CD4-positive, alpha-beta T cell treated with Interleukin-2 at 100 ng/mL for 4 hours (primary cell): ENCODE measurements at places on chromosomes 6 and 20.

DNA sequence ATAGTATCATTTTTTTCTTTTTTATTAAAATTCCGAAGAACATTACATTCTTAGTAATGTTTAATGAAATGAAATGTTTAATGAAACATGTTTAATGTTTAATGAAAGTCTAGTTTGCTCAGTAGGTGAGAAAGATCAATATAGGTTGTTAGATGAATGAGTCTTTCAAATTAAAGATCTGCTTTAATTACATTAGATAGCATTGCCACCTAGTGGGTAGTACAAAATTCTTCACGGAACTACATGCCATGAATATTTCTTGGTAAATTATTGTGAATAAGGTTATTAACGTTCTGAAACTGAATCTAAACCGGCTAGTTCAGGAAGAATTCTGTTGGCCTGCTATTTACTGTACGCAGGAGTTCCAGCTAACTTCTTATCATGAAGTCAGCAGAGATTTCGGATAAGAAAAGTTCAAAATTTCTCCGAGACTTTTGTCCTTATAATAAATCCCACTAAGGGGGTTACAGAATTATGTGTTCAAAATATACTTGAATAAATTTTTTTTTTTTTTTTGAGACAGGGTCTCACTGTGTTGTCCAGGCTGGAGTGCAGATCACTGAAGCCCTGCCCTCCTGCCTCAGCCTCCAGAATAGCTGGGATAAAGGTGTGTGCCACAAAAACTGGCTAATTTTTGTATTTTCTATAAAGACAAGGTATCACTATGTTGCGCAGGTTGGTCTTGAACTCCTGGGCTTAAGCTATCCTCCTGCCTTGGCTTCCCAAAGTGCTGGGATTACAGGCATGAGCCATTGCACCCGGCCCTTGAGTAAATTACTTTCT, 7.9 kb upstream of the GMNN start:
- DNase-seq, result peak; percentile 48

DNA sequence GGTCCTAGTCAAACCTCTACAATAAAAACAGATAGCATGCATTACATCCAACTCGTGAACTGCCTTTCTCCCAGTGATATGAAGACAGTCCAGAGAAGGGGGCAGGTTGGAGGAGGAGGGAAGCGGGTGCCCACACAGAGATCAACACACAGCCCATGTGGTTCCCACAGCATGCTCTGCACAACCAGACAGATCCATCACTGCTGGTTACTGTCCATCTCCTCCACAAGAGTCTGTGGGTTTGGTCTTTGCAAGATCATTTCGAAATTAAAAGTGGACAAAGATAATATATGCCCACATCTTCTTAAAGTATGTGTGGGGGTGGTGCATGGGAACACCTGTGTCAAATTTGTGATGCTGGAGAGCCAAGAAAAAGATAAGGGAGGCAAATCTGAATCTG, 215.5 kb downstream of the GMDS start:
- no peak for DNase-seq

- DNase-seq, result no peak
Measured at GRCh38 chr6:168096271-168096764, 17.3 kb upstream of the FRMD1 start.

DNA sequence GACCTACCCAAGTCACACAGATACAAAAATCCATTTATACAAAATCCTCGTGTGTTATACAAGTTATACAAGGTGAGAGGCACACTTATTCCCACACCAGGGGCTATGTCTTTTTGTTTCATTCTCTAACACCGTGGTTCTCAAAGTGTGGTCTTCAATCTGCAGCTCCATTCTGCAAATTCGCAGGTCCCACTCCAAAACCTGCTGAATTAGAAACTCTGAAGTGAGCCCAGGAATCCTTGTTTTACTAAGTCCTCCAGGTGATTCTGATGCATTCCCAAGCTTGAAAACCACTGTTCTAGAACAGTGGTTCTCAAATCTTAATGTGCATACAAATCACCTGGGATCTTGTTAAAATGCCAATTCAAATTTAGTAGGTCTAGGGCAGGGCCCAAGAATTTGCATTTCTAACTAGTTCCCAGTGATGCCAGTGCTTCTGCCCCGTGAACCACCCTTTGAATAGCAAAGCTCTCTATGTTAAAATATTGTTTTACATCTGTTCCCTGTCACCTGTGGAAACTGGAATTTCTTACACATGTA, 35.1 kb downstream of the LRFN2 start:
- no peak for DNase-seq

DNA sequence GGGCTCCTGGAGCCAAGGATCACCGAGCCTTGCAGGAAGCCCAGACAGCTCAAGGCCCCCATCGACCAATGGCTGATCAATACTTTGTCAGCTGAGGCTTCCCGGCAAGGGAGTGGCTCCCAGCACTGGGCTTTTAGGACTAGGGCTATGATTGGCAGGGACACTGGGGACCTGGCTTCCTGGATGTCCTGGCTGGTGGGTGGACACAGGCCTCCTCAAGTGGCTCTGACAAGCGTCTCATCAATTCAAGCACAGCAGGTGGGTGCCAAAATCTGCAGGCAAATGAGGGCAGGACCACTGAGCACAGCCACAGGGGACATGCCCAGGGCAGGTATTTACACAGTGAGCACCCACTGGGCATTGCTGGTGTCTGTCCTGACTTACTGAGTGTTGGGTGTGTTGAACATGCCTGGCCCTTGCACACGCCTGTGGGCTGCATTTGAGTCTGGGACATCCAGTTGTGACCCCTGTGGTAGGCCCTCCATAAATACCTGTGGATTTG, 420.1 kb upstream of the SULF2 start:
- DNase-seq, result no peak

DNA sequence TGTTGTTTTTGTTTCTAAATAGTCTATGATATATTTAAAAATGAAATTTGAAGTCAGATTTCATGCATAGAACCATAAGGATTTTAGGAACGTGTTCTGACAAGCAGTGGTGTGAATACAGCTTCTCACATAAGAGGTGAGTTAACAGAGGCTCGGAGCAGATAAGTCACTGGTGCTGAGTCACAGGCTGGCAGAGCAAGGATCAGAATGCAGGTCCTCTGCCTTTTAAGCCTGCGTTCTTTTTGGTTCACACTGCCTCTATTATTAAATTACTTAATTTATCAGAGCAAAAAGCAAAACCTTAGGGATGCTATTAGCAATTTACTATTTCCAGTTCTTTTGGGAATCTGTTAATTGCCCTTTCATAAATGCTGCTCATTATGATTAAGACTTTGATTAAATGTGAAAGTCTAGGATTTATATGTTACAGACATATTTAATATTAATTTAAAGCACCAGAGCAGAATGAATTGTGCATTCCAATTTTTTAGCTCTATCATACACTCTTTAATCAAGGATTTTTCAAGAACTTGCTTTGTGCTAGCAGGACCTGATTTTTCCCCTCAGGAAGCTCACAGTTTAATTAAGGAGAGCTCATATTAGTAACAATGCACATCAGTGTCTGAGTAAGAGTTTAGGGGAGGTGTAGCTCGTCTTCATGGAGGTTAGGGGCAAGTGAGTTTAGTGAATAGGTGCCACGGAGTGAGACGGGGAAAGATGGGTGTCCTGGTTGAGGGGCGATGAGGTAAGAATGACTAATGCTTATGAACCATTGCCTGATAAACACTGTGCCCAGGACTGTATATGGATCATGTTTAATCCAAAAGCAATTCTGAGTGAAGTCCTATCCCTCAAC, 212.7 kb upstream of the AGPAT4 start:
- DNase-seq, result no peak

GRCh38 chr6:100663219-100663863, 198.6 kb upstream of the SIM1 start:
- DNase-seq, result no peak
